ENCODE measurements at places on chromosomes 11 and 22.

- DNase-seq: no peak
Measured at GRCh38 chr22:48705917-48706605, 1121.6 kb downstream of the BRD1 start.

GRCh38 chr11:132131961-132132360, 761.5 kb downstream of the NTM start:
- DNase-seq: no peak

DNA sequence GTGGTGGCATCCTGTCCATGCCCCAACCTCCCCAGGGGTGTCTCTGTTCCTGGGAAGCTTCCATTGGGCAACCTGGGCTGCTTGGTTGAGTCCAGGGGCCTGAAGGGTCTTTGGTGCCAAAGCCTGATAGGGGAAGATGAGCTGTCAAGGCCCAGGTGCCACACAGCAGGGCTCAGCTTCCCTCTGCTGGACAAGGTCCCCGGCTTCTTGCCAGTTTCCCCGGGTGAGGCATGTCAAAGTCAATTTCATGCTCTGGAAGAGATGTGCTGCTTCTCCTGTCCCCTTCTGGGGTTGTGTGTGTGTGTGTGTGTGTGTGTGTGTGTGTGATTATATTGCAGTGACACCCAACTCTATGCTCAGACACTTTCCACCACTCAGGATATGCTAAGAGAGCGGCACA, 26.9 kb downstream of the TP53I11 start:
- no peak for DNase-seq

DNA sequence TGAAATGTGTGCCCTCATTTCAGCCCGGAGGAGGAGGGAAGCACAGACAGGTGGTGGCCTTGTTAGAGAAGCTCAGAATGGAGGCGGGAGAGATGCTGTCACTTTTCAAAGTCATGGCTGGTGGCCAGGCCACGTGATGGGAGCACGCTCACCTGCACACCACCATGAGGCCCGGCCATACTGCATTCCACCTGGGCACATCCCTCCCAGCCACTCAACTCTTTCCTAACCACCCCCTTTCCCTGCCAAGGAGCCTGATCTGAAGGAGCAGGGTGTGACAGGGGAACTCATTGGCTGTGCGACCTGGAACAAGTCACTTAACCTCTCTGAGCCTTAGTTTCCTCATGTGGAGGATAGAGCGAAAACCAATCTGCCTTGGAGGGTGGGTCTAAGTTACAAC, 364.5 kb downstream of the CTTN start:
- no peak for DNase-seq

DNA sequence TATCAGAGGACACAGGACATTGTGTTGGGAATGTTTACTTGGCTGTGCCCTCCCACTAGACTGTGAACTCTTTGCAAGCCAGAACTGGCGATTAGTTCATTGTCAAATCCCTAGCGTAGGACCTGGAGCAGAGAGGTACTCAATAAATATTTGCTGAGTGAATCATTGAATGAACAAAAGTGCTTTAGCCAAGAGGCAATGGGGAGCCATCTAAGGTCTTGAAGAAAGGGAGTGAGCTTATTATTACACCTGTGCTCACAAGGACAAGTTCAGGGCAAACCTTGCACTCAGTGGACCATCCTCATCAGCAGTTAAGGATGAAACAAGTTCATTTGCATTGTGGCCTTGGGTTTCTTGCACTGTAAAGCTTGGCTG, 1.1 kb upstream of the RASSF10 start:
- DNase-seq: no peak

- DNase-seq: no peak
Measured at GRCh38 chr11:48064306-48064705, 83.9 kb downstream of the PTPRJ start.

- DNase-seq: no peak
Measured at GRCh38 chr22:30219049-30219654, 27.4 kb downstream of the LIF start.

Data from hematopoietic multipotent progenitor cell treated with erythropoietin and hydrocortisone succinate and interleukin-3 and kit ligand, for 4 days (in vitro differentiated cells).